RWPE1 (cell line): ENCODE measurements at places on chromosomes 5 and 9.

- peak; percentile 65 for DNase-seq
These were observed 170.0 kb upstream of the DAPK1 start for GRCh38 chr9:87327575-87328125.

DNA sequence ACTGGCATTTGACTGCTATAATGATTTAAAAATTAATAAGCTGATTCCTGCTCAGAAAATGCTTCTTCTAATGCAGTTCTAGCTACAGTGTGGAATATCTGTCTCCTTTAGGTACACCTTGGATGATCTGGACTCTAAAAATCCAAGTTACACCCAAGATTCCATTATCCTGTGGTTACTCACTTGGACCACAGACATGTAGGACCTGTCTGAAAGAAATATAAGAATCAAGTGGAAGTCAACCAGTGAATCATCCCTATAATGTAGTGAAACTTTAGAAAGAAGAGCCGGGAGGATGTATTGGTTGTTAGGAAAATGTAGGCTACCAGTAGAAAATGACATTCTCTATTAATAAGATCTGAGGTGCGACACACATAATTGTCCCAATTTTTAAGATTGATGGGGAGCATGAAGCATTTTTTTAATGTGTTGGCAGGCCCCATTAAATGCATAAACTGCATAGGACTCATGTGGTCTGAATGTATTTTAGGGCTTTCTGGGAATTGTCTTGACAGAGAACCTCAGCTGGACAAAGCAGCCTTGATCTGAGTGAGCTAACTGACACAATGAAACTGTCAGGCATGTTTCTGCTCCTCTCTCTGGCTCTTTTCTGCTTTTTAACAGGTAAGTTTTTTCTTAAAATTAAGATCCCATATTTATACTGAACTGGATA is at the start of gene SPINK6:
SPINK6 (plus strand) TSS at position 512 of the 673 bp plus-strand sequence; CDS start at position 567, 55 bp downstream.
- peak; percentile 66 for DNase-seq

- DNase-seq = no peak
These were observed 207.5 kb downstream of the COMMD10 start for GRCh38 chr5:116292321-116292720.

- DNase-seq = peak; percentile 97
These were observed 113.9 kb downstream of the SUSD1 start for GRCh38 chr9:112061152-112061740.

DNA sequence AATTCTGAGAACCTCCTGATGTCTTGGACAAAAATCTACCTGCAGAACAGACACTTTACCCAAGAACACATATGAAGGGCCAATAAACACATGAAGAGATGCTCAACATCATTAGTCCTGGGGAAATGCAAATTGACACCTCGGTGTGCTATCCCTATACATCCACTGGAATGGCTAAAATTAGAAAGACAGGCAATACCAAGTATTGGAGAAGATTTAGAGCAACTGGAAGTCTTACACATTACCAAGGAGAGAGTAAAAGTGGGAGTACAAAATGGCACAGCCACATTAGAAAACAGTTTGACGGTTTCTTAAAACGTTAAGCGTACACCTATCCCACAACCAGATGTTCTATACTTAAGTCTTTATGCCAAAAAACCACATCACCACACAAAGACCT is 3.3 kb upstream of the TDRD7 start:
- no peak for DNase-seq

GRCh38 chr9:127083138-127083980 is 39.1 kb downstream of the ANGPTL2 start:
- no peak for DNase-seq

GRCh38 chr9:84775056-84775643 is 105.6 kb downstream of the NTRK2 start:
- no peak for DNase-seq

GRCh38 chr5:171149772-171150171 is 159.3 kb upstream of the TLX3 start:
- DNase-seq = no peak

DNA sequence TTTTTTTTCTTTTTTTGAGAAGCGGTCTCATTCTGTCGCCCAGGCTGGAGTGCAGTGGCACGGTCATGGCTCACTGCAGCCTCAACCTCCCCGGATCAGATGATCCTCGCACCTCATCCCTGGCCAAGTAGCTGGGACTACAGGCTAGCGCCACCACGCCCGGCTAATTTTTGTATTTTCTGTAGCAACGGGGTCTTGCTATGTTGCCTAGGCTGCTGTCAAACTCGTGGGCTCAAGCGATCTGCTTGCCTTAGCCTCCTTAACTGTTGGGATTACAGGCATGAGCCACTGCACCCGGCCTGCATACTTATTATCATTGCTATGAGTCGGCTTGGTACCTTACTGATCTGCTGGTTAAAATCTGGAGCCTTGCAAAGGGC is 790 bp upstream of the IARS1 start:
- DNase-seq = no peak

GRCh38 chr9:125387861-125388524 is 126.4 kb downstream of the GAPVD1 start:
- no peak for DNase-seq

DNA sequence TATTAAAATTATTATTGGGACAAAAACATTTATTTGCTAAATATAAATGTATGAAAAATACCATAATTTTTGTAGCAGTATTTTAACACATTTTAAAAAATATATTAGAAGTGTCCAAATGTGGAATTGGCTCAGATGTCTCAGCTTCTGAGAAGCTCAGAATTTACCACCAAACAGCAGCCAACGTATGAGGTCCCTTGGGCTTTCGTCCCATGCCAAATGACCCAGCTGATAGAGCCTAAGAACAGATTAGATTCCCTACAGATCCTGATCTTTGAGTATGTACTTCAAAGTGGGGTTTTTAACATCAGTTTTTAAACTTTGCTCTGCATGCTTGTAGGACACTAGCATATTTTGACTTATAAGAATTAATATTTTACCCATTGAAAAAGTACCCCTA is 77.3 kb upstream of the RPS23 start:
- no peak for DNase-seq

GRCh38 chr5:116315531-116315930 is 230.7 kb downstream of the COMMD10 start:
- DNase-seq = no peak

DNA sequence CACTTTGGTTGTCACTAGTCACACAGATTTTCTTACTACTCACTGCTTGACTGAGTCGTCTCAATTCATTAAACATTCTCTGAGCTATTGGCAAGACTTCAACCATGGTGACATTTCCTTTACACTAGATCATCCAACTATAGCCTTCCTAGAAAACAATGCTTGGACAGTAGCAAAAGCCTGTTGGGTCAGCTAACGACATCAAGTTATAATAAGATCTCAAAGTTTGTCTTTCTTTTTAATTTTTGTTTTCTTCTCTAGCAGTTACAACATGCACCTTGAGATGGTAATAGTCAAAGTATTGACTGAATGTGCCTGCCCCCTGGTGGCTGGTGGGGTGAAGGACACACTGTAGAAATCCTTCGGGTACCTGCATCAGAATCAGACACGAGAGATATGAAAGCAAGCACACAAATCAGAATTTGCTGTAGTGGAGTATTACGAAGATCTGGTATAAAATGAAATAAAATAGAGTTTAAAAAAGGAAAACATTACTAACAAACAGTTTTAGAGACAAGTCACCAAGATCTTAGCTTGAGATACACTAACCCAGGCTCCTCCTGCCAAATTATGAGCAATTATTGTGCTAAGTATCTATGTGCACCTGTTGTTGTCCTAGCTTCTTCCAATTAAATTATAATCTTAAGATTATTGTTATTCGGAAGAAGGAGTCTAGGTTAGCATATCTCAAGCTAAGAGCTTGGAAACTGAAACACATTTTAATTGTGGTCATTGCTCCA is 81.2 kb downstream of the ARL15 start:
- peak; percentile 67 for DNase-seq

DNA sequence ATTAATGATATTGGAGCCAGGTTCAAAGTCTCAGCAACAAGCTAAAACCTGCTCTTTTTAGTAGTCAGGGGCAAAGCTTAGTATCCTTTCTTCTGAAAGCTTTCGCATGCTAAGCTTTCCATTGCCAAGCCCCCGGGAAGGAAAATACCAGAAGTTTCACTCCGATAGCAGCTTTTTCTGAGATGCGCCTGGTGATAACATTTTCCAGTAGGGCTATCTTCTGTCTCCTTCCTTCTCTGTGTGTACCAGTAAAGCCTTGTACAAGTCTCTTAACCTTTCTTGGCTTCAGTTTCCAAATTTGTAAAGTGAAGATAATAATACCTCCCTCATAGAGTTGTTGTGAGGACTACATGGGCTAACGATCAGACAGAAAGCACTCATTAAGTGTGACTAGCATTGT is 36.7 kb downstream of the DOCK8 start:
- DNase-seq = no peak

DNA sequence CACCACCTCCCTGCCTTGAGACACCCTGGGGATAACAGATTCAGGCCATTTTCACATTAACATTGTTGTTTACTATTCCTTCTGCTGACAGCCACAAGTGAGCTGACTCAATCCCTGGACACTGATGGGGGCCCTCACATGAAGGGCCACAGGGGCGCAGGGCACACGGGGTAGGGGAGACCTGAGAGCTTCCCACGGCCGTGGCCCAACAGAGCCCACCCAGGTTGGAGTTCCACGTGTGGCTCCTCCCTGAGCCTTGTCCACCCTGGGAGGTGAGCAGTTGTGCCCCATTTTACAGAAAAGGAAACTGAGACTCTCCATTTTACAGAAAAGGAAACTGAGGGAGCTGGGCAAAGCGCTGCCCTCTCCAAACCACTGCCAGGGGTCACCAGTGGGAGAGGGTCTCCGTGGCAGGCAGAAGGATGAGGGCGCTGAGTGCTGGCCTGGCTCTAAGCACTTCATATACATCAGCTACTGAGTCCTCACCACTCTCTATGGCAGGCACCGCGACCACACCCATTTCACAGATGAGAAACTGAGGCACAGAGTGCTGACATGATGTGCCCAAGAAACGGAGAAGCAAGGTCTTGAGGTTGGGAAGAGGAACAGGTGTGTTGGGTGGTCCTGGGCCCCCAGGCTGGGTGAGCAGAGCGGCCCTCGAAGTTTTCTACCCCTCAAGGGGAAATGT is 2.3 kb downstream of the NINJ1 start:
- no peak for DNase-seq

DNA sequence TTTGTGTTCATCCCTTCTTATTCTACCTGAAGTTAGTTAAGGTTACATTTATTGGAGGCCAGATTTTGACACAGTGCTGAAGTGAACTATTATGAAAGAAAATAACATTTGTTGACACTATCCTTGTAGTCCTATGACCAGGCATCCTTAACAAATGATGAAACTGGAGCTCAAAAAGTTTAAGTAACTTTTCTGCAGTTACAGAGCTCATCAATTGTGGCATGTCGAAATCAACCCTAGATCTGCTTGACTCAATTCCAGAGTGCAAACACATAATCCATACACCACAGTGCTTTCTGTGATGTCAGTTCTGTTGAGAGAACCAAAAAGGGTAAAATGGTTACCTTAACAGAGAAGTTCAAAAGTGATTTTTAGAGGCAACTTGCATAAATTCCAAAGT is 28.6 kb downstream of the KCNN2 start:
- no peak for DNase-seq

- no peak for DNase-seq
These were observed 9.5 kb downstream of the KCNV2 start for GRCh38 chr9:2726650-2727340.

- DNase-seq = no peak
These were observed 160.8 kb downstream of the DNAH5 start for GRCh38 chr5:13783726-13784125.

- peak; percentile 51 for DNase-seq
These were observed 232.6 kb downstream of the MAST4 start for GRCh38 chr5:66828548-66829357.

DNA sequence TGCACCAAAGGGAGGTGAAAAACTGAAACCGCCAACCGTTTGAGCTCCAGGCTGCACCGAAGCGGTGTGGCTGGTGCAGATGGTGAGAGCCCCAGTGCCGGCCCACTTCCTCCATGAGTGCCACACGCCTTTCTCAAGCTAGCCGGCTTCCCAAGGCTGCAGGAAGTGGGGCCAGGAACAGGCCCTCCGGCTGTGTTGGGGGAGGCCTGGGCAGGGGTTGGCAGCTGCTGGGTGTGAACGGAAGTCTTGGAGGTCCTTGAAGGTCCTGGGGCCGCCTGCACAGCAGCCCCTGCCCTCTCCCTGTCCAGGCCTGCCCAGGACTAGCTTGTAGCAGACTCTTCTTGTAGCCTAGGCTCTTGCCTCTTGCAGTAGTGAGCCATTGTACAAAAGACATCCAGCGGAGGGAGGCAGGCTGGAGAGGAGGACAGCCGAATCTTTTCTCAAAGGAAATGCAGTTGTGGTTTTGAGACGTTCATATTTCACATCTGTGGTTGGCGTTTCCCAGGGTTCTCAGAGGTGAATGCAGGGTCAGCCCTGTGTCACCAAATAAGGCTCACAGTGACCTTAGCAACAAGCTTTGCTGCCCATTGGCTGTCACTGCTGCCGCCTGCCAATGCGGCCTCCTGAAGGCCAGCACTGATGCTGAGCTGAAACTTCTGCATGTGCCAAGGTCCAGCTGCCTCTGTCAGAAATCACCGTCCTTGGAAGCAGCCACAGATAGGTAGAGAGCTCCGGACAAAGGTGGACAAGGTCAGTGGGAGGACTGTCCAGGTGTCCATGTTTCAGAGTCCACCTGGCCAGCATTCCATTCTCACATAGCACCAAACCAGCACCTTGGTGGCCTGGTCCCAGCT is 23.9 kb downstream of the IRF1 start:
- peak; percentile 44 for DNase-seq

DNA sequence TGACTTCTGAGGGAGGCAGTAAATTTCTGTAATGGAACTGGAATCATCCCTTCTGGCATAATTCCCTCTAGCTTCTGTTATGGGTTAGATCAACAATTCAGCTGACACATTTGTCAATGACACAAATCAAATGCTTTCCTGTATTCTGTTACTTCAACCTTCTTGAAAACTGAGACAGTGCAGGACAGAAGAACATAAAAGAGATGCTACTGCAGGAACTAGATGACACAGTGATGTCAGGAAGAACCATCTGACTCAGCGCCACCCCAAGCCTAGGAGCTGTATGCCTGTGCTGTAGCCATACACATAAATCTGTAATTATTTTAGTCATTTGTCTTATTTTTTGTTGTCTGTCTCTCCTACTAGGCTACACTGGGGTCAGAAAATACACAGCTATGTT is 18.2 kb upstream of the CEP120 start:
- DNase-seq = no peak

DNA sequence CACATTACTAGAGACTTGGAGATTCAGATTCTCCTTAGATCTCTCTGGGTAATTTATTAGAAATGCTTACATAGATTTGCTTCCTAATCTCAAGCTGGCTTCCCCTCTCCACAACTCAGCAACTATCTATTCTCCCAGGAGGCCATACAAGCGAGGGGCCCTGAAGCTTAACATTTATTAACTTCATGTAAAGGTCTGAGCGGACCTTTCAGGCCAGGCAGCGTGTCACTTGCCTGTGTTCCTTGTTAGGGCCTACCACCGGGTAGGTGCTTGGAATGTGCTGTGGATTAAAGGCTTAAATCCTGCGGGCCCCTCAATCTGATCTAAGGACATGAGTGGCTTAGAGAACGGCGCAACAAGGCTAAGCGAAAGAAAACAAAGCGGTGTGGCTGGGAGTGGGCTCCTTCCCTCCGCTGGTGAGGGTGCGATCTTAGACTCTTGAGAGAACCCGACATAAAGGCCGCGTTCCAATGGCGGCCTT is 712 bp upstream of the HSPA4 start:
- no peak for DNase-seq
